ENCODE measurements at places on chromosomes 7 and 10. TPM values are rescaled to one million over a fixed set of nuclear protein-coding genes. Genes with fewer than 3 reads are reported as not detected.

MORN4 gene
- total RNA-seq = 6.2 TPM

SYT15B gene
- total RNA-seq = not detected

HEPACAM2 gene
- not detected for total RNA-seq

STEAP4 gene
- total RNA-seq = 0.76 TPM

LBX1 gene
- total RNA-seq = not detected

TSPAN13 gene
- total RNA-seq = 24.1 TPM

FZD1 gene
- total RNA-seq = 4.1 TPM

LGI1 gene
- not detected for total RNA-seq

STEAP2 gene
- total RNA-seq = 5.1 TPM

SPDYE1 gene
- total RNA-seq = not detected

VENTX gene
- total RNA-seq = not detected

ZNF467 gene
- total RNA-seq = 0.68 TPM

CALHM3 gene
- not detected for total RNA-seq

DMBT1 gene
- 0.27 TPM for total RNA-seq

ANK3 gene
- total RNA-seq = 5.4 TPM

PALD1 gene
- 0.04 TPM for total RNA-seq

SH2B2 gene
- total RNA-seq = 6.4 TPM

SPRN gene
- total RNA-seq = not detected

AKR1C4 gene
- total RNA-seq = not detected

HSPA12A gene
- 3.7 TPM for total RNA-seq

MAGI2 gene
- total RNA-seq = 0.23 TPM

PRKG1 gene
- total RNA-seq = 0.16 TPM

GPC2 gene
- total RNA-seq = 1.1 TPM

C10orf105 gene
- not detected for total RNA-seq

UROS gene
- total RNA-seq = 38.3 TPM

SLC16A9 gene
- total RNA-seq = 7.8 TPM

TIMM23 gene
- total RNA-seq = 116 TPM

CFAP70 gene
- 0.55 TPM for total RNA-seq

DUSP5 gene
- 87.9 TPM for total RNA-seq

LARP4B gene
- total RNA-seq = 33.3 TPM

WEE2 gene
- not detected for total RNA-seq

CUBN gene
- under 0.01 TPM for total RNA-seq

TEX47 gene
- not detected for total RNA-seq

SFRP4 gene
- total RNA-seq = not detected

LIPF gene
- not detected for total RNA-seq

UPK3BL1 gene
- total RNA-seq = 6.0 TPM

IGF2BP3 gene
- 12.0 TPM for total RNA-seq

TRPV5 gene
- not detected for total RNA-seq

BEND7 gene
- 2.9 TPM for total RNA-seq

DLX6 gene
- total RNA-seq = 0.15 TPM

ITPRID1 gene
- not detected for total RNA-seq

GPR22 gene
- total RNA-seq = not detected

Data from hair follicular keratinocyte (primary cell).